Cardiac septum (tissue), 1 donor: ENCODE measurements at places on chromosomes 5 and 9. TPM values are rescaled to one million over a fixed set of nuclear protein-coding genes. Genes with fewer than 3 reads are reported as not detected.

The TOR4A gene
- total RNA-seq, result 13.9 TPM

The CARTPT gene
- not detected for total RNA-seq

The SLC34A3 gene
- total RNA-seq, result not detected

DNA sequence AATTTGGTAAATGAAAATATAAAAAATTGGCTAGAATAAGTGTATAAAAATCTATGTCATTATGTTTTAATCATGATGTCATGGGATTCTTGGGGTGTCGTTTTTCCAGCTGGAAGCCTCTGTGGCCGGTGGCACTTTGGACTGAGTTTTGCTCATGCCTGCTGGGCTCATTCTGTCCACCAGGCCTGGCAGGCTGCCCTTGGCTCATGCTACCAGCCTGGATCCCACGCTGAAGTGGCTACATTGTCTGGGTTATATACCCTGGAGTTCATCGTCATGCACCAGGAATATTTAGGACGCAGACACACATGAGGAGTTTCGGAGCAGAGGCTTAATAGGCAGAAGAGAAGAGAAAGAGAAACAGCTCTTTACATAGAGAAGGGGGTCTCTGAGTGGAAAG, 1913.7 kb upstream of the WWC1 start:
- DNase-seq, result no peak
